ENCODE measurements at places on chromosomes 3 and 15.
A peak's percentile ranks its signal among the peaks of the same experiment; 100 is the strongest.

DNA sequence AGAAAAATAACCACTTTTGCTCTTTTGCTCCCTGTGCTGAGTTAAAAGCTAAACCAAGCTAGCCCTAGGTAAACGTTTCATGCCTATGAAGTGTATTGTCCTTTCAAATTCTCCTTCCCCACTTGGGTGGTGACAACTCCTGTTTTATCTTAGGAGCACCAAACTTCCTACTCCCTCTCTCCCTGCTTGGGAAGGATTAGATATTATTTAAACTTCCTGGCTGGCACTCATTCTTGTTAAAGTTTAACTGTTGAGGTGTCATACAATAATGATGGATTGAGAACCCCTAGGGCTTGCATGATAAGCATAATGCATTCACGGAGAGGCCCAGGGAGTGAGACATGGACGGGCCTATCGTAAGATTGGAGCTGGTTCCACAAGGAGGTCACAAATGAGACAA lies 29.5 kb downstream of the B4GALT4 start:
- DNase-seq = no peak

DNA sequence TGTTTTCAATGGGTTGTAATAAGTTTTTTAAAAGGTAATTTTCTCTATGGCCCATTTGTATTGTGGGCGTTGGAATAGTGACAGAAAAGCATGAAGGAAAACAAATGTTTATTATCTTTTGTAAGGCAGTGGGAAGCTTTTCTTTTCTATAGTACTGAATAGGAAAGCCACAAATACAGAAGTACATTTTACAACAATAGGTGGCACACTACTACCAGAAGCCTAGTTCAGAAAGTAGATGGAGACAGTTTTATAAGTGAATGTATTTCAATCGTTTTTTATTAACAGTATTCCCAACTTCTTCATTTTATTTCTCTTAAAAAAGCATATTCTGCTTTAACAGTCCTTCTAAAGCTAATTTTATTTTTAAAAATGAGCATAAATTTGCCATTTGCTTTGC lies 296.7 kb downstream of the PTPRG start:
- peak; percentile 74 for DNase-seq

DNA sequence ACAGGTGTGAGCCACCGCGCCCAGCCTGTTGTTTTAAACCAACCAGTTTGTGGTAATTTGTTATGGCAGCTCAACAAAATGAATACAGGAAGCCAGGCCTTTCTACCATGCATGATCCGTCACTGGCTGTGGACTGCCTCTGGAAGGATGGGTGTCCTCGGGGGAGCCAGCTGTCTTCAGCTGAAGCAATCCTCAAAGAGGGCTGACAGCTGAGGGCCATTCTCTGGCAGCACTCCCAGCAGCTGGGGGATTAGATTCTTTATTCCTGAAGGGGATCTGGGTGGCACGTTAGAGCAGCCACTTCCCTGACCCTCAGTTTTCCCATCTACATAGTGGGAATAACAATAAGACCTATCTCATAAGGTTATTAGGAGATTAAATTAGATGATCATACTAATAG lies 24.4 kb downstream of the POLR2M start:
- no peak for DNase-seq

DNA sequence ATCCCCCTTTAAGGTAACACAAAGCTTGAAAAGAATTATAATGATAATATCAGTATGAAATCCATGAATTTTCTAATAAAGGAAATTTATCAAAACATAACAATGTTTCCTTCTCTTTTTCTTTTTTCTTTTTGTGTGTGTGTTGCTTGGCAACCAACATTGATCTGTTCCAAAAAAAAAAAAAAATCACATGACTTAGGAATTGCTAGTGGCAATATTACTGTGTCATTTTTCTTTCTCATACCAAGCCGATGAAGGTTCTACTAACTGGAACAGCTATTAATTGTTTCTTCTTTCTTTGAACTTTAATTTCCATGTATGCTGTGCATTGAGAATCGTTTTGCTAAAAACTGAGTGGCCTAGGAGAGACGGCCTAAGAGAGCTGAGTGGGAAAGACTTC lies 317.7 kb upstream of the ONECUT1 start:
- DNase-seq = no peak

- no peak for DNase-seq
These were observed 108.0 kb downstream of the DIPK2A start for GRCh38 chr3:144079634-144080033.

DNA sequence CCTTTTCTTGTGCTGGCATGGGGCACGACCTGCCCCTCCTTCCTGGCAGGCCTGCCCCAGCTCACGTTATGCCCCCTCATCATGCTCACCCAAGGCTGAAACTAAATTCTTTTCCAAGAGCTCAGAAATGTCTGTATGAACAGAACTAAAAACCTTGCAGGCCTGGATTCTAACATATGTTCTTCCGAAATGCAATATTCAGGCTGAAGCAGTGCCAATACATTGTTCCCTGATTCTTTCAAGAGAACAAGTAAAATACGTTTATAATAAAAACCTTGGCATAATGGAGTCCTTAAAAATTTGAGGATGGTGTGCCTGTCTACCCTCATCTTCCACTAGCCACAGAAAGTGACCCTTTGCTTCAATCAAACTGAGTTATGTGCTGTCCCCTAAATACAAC lies 48.5 kb upstream of the ICE2 start:
- no peak for DNase-seq

- DNase-seq = no peak
These were observed 1034.4 kb downstream of the NAALADL2 start for GRCh38 chr3:175893566-175893965.

DNA sequence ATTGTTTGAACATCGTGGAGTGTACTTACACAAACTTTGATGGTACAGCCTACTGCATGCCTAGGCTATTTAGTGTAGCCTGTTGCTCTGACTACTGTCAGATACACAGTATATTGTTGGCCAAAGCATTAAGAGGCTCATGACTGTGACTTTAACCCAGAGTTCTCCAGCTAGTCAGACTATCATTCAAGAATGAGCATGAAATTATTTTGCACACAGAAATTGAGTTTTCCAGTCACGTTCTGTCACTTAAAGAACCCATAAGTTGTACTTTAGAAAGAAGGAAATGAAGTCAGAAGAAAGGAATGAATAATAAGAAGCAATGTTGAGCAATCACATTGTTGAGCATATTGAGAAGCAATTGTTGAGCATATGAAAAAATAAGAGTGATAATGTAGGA lies 37.6 kb upstream of the SLC22A13 start:
- DNase-seq = peak; percentile 81

- DNase-seq = no peak
These were observed 11.8 kb upstream of the ZNF770 start for GRCh38 chr15:34999906-35000305.

DNA sequence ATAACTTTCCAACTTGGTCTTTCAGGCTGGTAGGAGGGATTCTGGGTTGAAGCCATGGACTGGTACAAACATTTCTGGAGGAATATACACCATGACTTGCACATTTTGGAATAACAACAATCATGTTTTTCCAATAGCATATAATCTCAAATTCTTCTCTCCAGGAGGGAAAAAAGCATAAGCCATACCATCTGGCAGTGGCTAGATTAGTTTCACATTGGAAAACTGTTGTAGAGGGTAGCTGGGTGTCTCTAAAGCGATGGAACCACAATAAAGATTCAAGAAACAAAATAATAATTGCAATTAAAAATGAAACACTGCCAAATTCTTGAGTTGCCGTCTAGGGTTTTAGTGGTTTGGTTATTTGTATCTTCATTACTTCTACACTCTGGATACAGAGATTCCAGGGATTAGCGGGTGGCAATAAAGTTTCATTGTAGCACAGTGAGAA lies 278.5 kb upstream of the RASGRP1 start:
- peak; percentile 45 for DNase-seq

GRCh38 chr3:171765511-171765887 lies 44.8 kb downstream of the PLD1 start:
- DNase-seq = no peak

DNA sequence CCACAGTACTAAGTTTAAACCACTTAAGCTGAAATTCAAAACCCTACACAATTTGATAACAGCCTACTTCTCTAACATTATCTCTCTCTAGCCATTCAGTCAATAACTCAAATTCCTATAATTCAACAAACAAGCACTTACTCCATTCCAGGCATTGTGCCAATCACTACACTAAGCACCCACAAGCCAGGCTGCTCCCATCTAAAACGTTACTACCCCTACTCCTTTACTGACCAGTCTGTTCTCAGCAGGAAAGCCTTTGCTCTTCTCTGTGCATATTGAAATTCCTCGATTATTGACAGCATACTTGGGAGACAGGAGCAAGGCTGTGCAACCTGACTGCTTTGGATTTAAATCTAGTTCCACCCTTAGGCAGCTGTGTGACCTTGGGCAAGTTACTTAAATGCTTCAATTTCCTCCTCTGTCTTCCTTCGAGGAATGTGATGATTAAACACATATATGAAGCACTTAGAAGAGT lies 177.2 kb upstream of the THBS1 start:
- peak; percentile 80 for DNase-seq

- DNase-seq = peak; percentile 26
These were observed 579 bp upstream of the UBE3A start for GRCh38 chr15:25439369-25439836.

DNA sequence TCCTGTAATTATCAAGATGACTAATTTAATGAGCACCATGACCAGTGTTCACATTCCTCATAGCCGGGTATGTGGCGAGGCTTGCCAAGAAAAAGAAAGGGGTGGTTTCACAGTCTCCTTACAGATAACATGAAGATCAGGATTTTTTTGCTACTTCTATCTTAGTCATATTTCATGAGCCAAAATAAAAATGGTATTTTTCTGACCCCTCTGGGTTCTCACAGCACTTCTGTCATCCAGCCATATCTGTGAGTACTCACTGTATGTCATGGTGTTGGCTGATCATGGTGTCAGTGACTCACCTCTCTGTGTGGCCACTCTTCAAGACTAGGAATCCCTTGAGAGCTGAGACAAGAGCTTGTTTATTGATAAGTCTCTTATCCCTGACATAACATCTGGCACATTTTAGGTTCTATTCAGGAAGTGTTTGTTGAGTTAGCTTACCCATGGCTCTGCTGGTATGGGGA lies 130.5 kb upstream of the LMCD1 start:
- DNase-seq = peak; percentile 53

- no peak for DNase-seq
These were observed 58.7 kb upstream of the TBC1D5 start for GRCh38 chr3:17801131-17801530.

Measured in fibroblast of pulmonary artery (primary cell).